Kasumi-1 (cell line): ENCODE measurements at places on chromosomes 6 and 20.
A peak's percentile ranks its signal among the peaks of the same experiment; 100 is the strongest.

DNA sequence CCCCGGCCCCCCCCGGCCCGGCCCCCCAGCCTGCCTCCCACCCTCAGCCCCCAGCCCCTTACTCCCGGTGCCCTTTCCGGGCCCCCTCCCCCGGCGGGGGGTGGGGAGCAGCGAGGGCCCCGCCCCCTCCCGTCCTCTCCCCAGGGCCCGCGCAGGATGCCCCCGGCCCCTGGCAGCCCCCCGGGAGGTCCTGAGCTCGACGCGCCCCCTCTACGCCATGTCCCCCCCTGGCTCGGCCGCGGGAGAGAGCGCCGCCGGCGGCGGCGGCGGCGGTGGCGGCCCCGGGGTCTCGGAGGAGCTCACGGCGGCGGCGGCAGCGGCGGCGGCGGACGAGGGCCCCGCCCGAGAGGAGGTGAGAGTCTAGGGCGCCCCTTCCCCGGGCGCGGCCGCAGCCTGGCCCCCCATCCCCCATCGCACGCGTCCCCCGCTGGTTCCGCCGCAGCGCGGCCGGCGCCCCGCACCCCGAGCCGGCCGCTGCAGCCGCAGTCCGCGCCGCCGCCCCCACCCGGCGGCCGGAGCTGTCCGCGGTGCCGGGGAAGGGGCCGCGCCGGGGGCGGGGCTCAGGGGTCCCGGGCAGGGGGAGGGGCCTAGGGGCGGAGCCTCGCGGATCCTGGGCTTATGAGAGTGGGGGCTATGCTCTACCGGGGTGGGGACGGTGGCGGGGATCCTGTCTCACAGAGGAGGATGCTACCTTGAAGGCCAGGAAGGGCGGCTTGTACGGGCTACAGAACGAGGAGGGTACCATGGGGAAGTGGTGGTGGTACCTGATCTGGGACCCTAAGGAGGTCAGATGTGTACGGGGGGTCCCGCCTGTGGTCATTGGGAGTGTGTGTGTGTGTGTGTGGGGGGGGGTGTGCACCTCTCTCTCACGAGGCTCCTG lies 516 bp downstream of the TMEM151B start:
- DNase-seq: no peak

DNA sequence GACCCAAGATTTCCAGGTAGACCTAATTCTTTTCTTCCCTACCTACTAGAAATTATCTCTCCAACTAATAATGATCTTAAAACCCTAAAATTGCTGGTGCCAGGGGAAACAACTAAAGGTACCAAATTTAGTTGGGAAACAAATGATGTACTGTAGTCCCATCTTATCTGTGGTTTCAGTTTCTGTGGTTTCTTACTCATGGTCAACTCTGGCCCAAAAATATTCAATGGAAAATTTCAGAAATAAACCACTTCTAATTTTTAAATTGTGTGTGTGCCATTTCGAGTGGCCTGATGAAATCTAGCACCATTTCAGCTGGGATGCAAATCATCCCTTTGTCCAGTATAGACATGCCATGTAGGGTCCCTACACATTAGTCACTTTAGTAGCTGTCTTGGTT lies 475.2 kb upstream of the EPHA7 start:
- no peak for DNase-seq

DNA sequence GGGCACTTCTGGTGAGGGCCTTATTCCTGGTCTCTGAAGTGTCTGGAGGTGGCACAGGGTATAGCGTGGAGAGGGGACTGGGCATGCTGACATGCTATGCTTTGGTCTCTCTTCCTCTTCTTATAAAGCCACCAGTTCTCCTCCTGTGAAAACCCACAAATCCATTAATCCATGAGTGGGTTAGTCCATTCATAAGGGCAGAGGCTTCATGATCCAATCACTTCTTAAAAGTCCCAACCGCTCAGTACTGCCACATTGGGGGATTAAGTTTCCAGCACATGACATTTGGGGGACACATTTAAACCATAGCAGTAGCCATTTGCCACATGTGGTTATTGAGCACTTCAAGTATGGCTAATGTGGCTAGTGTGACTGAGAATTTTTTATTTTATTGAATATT lies 3.8 kb upstream of the TRIB3 start:
- DNase-seq: no peak

DNA sequence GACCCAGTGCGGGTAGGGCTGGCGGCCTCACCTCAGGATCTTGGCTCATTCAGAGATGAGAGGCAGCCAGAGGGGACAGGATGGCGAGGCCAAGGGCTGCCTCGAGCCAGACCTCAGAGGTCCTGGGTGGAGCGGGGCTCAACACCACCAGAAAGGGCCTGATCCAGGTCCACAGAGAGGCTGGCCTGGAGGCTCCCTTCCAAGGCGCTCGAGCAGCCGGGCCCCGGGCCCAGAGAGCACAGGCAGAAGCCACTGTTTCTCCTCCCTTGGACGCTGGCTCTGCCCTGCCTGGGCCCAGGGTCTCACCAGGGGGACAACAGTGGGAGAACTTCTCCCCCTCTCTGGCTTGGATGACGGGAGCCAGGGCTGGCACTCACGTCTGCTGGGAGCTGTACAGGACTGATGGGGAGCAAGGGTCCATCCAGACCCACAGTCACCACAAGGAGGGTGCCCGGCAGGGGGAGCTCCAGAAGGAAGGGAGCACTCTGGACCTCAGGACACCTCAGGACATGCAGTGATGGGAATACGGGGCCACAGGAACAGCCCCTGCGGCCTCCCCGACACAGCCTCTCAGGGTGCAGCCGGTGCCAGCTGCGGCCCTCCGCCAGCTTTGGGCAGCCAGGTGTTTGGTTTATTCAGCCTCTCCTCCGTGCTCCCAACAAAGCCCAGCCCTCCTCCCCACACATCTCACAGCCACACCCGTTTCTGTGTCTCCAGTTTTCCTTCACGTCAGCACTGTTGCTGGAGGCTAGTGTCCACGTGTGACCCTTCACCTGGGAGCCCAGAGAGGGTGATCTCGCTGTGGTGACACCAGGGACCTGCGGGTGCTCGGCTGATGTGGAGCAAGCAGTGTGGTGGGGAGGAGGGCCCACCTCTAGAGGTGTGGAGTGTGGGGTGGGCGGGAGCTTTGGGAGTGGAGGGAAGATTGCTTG lies 8.7 kb downstream of the RPS21 start:
- DNase-seq: no peak

DNA sequence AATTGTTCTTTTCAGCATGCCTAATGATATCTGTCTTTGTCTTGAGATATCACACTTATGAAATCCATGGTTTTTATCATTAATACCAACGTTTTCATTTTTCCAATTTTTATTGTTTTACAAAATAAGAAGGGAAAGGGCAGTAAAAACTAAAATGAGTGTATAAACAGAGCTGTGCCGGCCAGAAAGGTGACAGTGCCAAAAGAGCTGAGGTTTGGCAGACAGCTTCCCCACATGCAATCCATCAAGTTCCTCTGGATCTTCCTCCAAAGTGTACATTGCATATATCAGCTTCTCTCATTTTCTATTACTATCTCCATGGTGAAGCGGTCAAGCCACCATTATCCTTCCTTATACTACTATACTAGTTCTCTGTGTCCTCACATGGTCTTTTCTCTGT lies 10.1 kb upstream of the TMEM244 start:
- DNase-seq: no peak

- DNase-seq: peak; percentile 25
These were observed 3.0 kb downstream of the SLC25A27 start for GRCh38 chr6:46655803-46656202.

- DNase-seq: no peak
These were observed 2.4 kb downstream of the LRFN2 start for GRCh38 chr6:40584741-40585140.

GRCh38 chr6:107237992-107238660 lies 122.8 kb upstream of the BEND3 start:
- no peak for DNase-seq

DNA sequence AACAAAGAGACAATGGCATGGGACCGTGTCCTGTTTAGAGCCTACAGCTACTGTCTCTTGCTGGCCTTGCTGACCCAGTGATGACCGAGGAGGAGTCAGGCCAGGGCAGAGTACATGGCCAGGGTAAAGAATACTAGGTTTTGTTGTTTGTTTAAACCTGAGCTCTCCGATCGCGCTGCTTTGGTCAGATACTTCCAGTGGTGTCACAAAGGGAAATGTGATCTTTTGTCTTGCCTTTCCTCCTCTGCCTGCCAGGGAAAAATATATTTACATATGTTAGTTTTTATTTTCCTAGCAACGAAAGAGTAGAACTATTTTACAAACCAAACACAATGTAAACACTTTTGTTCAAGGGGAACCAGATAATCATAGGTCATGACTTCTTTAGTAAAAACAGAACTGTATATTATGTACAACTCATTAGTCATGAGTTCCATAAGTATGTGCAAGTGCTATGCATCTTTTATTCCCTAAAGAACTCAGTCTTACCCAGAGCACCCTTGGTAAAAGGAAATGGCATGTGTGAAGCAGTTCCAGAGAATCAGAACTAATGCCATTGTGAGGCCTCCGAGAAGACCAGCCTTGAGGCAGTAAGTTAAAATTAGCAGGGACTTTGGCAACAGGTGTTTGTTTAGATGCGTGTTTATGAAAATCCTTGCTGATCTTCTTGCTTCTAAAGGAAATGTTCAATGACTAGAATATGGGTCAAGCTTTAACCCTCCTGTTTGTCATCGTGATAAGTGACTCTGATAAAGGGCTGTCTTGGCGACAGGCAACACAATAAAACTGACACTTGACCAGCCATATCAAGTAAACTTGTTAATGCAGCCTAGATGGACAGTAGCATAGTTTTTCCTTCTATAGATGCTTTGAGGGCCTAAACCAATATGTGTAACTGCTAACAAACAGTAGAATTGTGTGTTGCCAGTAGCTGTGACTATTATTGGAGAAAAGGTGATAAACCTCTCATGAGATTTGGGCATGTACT lies 204.6 kb downstream of the NKAIN2 start:
- DNase-seq: no peak

DNA sequence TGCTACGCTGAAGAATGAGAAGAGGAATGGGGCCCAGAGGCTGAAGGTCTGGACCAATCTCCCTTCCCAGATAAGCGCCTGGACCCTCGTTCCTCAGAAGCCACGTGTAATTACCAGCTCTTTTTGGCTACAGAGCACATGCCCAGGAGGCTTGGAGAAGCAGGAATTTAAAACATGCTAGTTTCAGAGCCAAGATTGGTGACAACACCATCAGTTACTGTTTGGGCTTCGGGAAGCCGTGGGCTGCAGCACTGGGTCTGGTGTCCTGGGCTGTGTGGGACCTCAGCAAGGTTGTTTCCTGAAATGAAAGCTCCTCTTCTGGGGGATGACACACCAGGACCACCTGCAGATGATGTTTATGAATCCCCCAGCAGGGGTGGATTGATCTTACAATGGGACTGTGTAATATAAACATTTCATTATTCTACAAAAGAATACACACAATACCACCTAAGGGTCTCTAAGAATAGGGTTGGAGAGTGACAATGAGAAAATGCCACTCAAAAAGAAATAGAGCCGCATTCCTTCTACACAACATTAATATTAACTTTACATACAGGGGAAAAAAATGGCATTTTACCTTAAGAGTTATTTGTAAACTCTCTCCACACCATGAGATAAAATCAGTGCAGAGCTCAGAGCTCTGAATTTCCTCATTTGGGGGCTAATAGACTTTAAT lies 207.8 kb upstream of the FOXQ1 start:
- no peak for DNase-seq

DNA sequence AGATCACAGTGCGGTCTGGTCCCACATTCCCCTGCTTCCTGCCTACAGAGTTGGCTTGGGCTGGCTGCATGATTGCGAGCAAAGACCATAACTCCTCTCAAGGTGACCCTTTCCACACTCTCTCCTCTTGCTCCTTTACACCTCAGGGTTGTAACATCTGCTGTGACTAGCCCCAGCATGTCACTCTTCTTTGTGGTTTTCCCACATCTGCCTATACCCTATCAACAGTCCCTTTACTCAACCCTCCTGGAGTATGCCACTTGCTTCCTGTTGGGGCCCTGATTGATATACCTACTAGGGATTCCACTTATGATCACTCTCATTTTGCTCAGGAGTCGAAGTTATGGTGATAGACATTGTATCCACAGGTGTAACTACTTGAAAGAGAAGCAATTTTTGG lies 58.9 kb upstream of the SGK1 start:
- no peak for DNase-seq

DNA sequence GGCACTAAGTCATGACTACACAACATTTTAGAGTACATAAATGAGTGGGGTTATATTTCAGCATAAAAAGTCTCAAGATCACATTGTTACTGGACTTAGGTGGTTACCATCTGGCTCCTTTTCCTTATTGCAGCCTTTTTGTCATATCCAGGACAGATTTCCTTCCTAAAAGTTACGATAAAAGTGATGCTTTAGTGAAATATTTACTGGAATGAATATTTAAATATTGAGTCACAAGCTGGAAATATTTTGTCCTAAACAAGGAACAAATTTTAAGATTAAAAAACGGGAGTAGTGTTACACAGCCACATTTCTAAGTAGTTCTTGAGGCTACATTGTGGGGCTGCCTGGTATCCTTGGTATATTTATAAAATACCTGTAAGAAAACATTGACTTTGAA lies 52.2 kb downstream of the CDC40 start:
- no peak for DNase-seq

GRCh38 chr20:44392776-44393607 lies 37.5 kb downstream of the HNF4A start:
- no peak for DNase-seq
